ENCODE measurements at places on chromosomes 3 and 15. TPM values are rescaled to one million over a fixed set of nuclear protein-coding genes. Genes with fewer than 3 reads are reported as not detected.
A peak's percentile ranks its signal among the peaks of the same experiment; 100 is the strongest.

Gene SLC12A1
- total RNA-seq = not detected

Gene MKRN2OS
- total RNA-seq = 5.3 TPM

Gene CNTN4
- 7.8 TPM for total RNA-seq

Gene KCNMB2
- total RNA-seq = not detected

Gene DCLK3
- 0.19 TPM for total RNA-seq

DNA sequence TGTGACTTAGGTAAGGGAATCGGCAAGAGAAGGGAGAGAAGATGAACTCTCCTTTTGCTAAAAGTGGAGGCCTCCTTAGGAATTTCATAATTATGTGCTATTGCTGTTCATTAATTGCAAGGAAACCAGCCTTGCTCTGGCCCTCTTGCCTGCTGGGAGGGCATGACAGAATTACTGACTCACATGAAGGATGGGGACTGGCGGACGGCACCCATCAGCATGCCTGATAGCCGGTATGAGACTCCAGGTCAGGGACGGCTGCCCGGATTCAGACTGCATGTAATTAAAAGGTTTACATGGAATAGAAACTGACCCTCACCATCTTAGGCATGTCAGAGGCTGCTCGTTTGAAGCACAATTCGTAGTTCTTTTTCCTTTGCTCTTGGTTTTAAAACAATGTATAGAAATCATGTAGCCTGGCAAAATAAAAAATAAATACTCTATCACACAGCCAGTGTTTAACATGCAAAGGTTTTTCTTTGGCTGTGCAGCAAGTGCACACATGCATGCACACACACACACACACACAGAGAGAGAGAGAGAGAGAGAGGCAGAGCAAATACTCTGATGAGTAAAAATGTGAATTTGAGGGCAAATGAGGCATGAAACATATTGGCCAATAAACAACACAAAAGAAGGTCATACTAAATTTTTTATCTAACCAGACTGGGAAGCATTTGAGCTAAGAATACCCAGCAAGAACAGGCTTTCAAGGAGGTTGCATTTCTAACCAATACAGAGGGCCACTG lies 82.7 kb downstream of the FOXB1 start:
- no peak for DNase-seq

- no peak for DNase-seq
Measured at GRCh38 chr3:103052236-103052830, 617.5 kb downstream of the ZPLD1 start.

DNA sequence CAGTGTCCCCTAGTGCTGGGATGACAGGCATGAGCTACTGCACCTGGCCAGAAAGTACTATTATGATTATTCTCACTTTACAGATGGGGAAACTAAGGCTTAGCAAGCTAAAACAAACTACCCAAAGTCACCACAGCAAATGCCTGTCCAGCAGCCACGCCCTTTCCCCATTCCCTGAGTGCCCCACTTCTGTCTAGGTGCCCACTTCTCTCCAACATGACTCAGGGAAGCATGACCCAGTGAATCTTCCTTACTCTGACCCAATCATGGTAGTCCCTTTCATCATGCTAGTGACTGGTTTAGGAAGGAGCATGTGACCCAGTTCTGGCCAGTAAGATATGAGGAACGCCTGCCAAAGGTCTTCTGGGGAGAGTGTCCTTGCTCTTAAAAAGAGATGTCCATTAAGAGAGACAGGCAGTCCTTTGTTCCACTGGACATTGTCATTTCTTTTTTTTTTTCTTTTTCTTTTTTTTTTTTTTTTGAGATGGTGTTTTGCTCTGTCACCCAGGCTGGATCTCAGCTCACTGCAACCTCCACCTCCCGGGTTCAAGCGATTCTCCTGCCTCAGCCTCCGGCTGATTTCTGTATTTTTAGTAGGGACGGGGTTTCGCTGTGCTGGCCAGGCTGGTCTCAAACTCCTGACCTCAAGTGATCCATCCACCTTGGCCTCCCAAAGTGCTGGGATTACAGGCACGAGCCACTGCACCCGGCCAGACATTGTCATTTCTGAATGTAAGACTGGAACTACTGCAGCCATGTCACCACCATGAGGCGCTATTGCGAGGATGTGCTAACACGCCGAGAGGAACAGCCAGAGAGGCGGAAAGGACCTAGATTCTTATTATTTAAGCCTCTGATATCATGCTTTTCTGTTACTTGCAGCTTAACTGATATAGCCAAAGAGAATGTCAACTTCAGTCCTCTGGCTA lies 19.8 kb downstream of the MEGF11 start:
- DNase-seq = no peak

DNA sequence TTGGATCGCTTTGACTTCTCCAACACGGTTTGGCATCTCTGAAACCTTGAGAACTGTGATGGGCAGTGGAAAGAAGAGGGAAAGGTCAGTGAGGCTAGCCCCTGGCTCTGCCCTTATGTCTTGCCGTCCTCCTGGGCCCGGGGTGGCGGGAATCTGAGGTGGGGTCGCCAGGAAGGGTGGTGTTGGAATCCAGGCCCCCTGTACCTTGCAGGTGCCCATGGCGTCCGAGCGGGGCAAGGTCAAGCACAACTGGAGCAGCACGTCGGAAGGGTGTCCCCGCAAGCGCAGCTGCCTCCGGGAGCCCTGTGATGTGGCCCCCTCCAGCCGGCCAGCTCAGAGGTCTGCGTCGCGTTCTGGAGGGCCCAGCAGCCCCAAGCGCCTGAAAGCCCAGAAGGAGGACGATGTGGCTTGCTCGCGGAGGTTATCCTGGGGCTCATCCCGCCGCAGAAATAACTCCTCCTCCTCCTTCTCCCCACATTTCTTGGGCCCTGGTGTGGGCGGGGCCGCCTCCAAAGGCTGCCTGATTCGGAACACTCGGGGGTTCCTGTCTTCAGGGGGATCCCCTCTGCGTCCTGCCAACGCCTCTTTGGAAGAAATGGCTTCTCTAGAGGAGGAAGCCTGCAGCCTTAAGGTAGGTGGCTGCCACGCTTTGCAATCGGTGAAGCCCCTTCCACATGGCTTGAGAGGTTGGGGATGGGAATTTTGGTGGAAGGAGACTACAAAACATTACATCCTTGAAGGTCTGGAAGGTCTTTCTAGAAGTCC lies 907 bp downstream of the TATDN2 start:
- DNase-seq = peak; percentile 50

- peak; percentile 81 for DNase-seq
Measured at GRCh38 chr3:136984837-136985236, 27.1 kb downstream of the IL20RB start.

DNA sequence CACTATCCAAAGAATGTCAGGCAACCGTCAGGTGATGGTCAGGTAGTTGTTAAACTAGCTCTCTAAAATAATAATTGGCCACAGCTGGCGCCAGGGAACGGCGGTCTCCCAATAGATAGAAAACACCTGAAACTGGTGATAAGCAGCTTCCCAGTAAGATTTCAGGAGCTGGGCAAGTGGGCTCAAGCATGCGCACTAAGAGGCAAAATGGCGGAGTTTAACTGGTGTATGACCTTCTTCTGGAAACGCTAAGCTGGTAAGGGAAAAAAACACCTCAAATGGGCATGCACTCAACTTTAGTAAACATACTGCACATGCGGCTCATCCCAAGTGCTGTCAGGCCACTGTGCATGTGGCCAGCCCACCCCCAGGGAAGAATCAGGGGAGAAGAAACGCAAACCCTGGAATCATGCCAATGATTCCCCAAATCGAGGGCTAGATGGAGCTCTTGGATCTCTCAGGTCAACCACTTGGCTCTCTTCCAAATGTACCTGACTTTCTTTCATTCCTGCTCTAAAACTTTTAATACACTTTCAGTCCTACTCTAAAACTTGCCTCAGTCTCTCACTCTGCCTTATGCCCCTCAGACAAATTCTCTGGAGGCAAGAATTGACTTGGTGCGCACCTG lies 195.0 kb downstream of the ZNF621 start:
- no peak for DNase-seq

- DNase-seq = no peak
Measured at GRCh38 chr3:39361252-39361927, 21.8 kb upstream of the SLC25A38 start.

DNA sequence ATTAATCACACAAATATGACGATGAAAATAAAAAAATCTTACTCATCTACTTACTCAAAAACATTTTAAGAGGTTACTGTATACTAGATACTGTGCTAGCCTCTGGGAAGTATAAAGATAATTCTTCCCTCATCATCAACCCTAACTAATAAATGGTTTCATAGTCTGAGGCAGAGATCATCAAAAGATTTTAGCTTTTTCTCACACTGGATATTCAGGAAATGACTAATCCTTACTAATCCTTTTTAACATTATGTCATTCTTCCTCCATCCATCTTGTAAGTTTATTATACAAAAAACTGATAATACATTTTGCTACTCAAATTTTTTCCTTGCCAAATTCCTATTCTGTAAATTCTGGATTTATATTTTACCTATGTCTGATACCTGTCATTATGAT lies 29.7 kb downstream of the ACAD11 start:
- DNase-seq = no peak

DNA sequence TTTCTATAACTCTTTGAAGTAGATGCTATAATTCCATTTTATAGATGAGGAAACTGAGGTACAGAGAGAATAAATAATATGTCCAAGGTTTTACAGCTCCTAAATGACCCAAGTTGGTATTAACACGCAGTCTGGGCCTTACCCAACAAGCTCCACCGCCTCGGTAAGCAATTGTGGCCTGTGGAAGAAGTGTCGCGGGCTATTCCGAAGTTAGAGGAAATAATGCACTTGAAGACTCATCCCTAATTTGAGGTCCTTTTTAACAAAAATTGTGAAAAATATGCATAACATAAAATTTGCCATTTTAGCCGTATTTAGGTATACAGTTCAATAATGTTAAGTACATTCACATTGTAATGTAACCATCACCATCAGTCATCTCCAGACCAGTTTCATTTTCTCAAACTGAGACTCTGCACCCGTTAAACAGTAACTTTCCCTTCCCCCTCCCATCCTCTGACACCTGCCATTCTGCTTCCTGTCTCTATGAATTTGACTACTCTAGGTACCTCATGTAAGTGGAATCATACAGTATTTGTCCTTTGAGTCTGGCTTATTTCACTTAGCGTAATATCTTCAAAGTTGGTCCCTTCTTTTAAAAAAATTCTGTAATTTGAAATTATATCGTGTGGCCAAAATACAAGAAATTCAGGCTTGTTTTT lies 18.2 kb downstream of the IDH3A start:
- no peak for DNase-seq

- peak; percentile 4 for DNase-seq
Measured at GRCh38 chr3:100103558-100104441, 10.5 kb downstream of the FILIP1L start.

DNA sequence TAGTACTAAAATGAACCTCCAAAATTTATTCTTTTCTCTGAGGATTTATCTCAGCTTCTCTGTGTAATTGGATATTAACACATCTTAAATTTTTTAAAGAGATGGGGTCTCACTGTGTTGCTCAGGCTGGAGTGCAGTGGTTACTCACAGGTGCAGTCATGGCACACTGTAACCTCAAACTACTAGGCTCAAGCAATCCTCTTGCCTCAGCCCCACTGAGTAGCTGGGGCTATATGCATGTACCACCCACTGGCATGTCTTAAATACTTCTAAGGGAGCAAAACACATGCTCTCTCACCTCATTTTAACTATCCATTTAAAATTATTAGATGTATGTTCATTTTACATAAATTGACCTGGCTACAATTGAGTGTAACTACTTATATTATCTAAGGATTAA lies 11.3 kb upstream of the TMEM87A start:
- no peak for DNase-seq

- no peak for DNase-seq
Measured at GRCh38 chr3:126553284-126554084, 5.2 kb downstream of the C3orf22 start.

DNA sequence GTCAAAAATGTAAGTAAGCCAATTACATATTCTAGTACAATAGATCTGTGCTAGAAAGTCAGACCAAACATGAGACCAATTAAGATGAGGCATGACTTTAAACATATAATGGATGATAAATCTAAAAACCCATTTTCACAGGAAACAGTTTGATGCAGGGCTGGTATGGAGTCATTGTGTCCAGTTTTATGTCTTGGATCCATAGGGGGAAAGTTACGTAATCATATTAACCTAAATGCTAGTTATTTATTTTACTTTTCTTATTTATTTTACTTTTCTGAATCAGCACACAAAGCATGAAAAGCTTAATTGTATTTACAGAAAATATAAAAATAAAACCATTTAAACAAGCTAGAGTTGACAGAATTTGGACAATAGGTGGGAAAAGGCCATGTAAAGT lies 26.3 kb upstream of the TMCC1 start:
- no peak for DNase-seq

GRCh38 chr15:80419546-80419945 lies 15.4 kb downstream of the ARNT2 start:
- DNase-seq = no peak

- no peak for DNase-seq
Measured at GRCh38 chr3:62679988-62680387, 195.2 kb downstream of the CADPS start.

Measured in mucosa of descending colon (tissue), 3 donors.